ENCODE measurements at places on chromosomes 11 and 22.

DNA sequence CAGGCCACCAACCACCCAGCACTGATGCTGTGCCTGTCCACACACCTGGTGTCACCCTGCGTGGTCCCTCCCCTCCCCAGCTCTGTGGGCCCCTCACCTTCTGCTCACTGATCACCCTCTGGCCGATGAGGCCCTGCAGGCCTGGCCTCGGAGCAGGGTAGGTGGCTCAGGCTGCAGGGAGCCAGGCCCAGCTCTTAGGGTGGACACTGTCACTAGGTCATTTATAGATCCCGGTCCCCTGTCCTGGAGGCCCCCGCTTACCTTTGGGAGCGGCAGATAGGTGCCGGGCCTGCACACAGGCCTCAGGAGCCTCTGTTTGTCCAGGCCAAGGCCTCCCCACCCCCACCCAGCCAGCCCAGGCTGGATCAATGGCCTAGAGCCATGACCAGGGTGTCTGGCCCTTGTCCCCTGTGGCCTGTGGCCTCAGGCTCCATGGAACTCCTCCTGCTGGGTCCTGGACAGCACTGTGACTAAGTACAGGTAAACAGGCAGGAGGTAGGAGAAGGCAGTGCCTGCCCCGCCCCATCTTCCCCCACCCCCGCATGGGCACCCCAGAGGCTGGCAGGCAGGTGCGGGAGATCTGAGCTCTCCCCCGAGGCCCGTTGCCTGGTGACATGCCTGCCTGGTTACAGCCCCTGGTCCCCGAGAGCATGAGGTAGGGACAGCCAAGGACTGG is at the start of gene TMPRSS6:
Gene TMPRSS6 (minus strand): TSS at position 472 of the 676 bp plus-strand sequence. CDS start 6,296 bp downstream, outside the sequence.
- DNase-seq = no peak

DNA sequence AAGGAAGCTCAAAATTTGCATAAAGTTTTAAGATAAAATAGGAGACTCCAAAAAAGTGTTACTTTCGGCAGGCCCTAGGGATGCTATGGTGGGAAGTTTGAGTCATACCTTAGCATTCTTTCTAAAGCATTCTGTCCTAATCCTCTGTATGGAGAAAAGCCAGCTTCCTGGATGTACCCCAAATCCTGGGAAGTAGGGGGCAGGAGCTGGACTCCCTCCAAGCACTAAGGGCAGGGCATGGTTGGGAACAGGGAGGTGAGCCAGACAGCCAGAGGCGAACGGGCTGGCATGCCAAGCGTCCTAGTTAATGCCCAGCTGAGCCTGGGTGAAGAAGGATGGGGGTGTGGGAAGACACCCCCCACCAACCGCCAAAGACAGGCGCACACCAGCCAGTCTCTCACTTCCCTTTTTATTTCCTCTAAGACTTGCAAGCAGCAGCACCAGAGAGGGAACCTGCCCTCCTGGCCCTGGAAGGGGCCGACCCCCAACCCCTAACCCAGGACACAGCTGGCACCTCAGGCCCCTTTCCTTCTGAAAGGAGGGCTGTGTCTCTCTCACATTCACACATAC is 23.9 kb downstream of the RTN4RL2 start:
- DNase-seq = no peak

DNA sequence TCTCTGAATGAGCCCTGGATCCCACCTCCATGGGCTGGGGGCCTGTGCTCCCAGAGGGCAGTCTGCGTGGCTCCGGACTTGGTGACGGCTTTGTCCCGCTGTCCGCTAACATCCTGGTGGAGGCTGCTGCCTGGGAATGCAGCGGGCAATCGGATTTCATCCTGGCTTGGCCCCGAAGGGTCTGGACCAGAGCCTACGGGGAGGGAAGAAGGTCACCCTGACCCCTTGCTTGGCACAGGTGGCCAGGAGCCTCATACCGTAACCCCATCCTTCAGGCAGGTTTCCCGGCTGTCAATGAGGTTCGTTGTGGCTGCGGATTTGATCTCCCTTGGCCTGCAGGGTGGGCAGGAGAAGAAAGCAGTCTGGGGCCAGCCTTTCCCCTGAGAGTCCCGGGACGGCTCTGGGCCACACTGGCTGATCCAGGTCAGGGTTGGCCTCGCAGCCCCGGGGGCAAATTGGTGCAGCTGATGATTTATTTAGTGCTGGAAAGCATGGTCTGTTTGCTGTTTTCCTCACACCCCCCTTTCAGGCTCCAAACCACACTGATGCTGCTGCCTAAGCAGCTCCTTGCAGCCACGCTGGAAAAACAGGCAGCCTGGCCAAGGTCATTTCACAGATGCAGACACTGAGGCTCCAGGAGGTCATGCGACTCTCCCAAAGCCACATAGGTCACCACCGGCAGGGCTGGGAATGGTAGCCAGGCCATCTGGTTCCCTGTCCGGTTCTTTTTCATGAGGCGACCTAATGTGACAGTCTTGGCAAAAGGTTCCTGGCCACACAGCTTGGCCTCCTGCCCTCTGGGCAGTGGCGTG is 15.0 kb downstream of the PRDM11 start:
- DNase-seq = no peak

DNA sequence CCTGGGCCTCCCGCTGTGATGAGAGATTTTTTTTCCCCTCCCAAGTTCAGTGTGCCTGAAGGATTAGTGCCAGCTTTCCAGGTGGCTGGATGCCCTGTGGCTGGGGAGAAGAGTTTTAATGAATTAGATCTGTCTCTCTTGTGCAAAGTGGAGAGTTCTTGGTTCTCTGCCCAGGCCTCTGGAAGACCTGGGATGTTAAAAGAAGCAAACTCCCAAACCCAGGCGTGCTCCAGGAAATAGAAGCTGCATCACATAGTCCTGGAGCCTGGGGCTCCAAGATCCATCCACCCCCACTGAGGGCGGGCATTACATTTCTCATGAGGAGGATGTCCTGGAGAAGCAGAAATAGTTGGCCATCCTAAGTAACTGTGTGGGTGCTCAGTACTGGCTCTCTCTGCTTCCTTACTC is 30.6 kb downstream of the SDHAF2 start:
- DNase-seq = peak; percentile 83

GRCh38 chr11:67022961-67023956 is at the start of gene SYT12:
SYT12 (plus strand) TSS chr11:67023134; CDS start chr11:67030145, 7,011 bp downstream.
- no peak for DNase-seq

GRCh38 chr11:86537541-86538222 is 134.7 kb downstream of the ME3 start:
- peak; percentile 66 for DNase-seq

DNA sequence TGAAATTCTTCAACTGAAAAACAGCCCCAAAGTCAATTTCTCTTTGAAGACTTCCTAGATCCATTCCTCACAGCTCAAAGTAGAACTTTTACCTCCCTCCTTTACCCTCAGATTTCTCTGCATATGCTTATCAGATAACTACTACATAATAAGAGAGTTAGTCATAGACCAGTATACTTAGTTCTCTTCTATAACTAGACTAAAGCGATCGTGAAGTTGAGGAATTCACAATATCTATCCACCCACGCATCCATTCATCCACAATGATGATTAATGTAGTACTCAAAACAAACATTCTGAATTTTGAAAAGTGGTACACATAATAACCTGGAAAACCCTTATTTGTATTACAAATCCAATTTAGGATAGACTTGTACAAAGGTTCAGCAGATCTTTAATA is 800.9 kb upstream of the TENM4 start:
- no peak for DNase-seq

DNA sequence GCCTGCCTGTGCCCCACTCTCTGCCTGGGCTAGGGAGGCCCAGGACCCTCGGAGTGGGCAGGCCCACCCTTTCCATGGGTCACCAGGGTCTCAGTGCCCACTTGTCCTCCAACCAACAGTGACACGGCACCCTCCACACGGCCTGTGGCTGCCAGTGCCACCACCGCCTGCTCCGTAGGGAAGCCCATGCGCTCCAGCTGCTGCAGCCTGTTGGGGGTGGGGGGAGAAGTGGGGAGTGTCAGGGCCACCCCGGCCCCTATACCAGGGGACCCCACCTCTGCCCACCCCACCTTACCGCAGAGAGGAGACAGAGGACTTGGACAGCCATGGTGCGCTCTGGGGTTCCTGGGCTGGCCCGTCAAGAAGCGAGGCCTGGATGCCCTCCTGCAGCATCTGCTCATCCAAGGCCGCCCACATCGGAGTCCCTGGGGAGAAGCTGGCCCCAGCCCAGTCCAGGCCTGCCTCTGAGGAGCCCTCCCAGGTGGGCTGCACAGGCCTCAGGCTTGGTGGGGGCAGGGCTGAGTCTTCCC is 7.7 kb downstream of the RHBDD3 start:
- no peak for DNase-seq

GRCh38 chr11:102361086-102362031 is 14.3 kb downstream of the BIRC2 start:
- no peak for DNase-seq

GRCh38 chr11:33553486-33553885 is 147.1 kb downstream of the C11orf91 start:
- no peak for DNase-seq

DNA sequence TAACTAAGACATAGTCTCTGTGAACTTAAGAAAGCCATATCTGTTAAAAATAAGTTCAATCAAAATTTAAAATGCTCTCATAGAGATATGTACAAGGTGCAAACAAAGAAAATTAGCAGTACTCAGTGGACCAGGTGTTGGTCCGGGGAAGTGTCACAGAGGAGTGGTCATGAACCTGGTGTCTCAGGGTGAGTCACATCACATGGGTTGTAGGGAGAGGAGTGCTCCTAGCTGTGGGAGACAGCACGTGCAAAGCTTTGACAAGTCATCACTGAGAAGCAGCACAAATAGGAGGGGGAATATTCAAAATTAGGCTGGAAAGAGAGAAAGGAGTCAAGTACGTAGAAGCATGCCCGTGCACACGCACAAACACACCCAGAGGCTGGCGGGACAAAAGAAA is 438.1 kb downstream of the NTM start:
- no peak for DNase-seq

DNA sequence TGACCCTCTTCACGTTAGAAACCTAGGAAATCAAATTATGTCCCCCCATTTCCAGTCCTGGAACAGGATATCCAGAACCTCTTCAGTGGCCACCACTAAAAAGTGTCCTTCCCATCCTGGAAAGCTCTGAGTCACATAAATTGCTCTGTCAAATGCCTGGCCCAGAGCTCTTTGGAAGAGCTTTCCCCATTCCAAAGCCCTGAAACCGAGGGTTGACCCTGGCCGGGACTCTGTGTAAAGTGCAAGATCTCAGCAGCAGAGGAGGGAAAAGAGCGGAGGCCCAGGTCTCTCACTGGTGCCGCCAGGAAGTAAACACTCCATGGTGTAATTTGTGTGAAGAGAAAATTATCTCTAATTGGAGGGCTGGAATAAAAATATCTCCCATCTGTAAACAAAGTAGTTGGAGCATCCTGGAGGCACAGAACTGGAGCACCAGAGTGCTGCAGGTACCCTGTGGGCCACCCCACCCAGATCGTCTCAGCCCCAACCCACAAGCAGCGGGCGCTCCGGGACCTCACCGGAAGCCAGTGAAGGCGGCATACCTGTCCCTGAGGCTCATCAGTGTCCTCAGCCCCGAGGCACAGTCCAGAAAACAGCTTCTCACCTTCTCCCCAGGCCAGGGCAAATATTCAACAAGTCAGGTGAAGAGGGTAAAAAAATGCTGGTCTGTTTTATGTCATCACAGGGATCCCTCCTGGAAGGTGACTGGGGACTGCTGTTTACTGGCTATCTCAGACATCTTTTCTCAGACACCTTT is 4.7 kb upstream of the JAM3 start:
- no peak for DNase-seq

- no peak for DNase-seq
Measured at GRCh38 chr11:107116358-107116757, 98.1 kb upstream of the GUCY1A2 start.

GRCh38 chr11:95891423-95892170 is 32.3 kb downstream of the MTMR2 start:
- no peak for DNase-seq

DNA sequence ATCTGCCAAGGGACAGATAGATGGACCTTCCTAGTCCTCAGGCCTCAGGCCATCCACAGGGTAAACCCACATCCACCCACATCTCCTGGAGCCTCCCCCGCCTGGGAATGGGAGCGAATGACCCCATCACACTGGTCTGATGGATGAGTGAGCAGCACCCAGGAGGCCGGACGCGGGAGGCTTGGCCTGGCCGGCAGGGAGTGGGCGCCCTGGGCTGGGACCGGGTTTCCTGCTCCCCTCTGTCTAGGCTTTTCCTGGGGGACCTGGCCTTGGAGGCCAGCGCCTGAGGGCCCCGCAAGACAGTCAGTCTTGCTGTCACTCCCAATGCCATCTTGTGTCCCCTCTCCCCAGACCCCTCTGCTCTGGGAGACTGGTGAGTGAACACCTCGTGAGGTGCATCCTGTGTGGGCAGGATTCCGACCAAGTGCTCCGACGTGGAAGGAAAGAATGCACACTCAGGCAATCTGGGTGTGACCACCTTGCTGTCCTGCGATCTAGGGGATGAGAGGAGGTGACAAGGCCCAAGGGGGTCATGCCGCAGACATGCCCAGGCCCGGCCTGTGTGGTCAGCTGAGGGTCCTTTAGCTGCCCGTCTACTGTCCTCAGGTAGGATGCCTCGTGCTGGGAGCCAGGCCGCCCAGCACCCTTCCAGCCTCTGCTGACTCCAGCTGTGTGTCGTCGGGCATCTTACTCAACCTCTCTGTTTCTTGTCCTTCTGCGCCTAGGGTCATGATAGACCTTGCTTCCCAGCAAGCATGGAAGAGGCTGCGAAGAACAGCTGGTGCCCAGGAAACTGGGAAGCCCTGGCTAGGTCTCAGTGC is 26.5 kb upstream of the WNT7B start:
- DNase-seq = no peak

DNA sequence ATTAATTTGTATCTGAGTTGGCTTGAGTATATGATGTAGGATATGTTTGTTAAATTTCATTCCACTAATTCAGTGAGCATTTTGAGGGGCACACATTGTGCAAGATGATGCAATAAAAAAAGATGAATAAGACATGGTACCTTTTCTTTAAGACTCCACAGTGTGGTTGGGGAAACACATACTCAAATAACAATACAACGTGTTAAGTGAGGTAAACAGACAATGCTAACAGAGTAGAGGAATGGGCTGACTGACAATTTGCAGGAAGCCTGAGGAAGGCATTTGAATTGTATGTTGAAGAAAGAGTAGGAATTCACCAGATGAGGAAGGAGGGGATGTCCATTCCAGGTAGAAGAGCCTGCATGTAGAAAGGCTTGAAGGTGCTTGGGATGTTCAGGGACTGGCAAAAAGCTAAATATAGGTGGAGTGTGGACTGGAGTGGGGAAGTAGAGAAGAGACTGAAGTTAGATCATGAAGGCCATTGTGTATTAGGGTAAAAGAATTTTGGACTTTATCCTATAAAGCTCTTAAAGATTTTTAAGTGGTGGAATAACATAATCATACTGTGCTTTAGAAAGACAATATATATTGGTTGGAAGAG is 6.8 kb downstream of the RNF169 start:
- DNase-seq = no peak

GRCh38 chr11:75453916-75454655 is 21.1 kb upstream of the KLHL35 start:
- no peak for DNase-seq

DNA sequence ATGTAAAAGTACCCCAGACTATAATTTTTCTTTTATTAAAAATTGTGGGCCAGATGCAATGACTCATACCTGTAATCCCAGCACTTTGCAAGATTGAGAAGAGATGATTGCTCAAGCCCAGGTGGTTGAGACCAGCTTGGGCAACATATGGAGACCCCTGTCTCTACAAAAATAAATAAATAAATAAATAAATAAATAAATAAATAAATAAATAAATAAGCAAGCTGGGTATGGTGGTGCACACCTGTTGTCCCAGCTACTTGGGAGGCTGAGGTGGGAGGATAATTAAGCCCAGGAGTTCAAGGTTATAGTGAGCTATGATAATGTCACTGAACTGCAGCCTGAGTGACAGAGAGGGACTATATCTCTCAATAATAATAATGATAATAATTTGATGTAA is 66.1 kb upstream of the CCDC179 start:
- DNase-seq = no peak

Data from NCI-H524 (cell line).